ENCODE measurements at places on chromosomes 3 and 15. TPM values are rescaled to one million over a fixed set of nuclear protein-coding genes. Genes with fewer than 3 reads are reported as not detected.

RBPMS2 gene
- 4.9 TPM for polyA plus RNA-seq

GRCh38 chr3:123789760-123790159, 94.4 kb downstream of the MYLK start:
- no peak for DNase-seq

DNA sequence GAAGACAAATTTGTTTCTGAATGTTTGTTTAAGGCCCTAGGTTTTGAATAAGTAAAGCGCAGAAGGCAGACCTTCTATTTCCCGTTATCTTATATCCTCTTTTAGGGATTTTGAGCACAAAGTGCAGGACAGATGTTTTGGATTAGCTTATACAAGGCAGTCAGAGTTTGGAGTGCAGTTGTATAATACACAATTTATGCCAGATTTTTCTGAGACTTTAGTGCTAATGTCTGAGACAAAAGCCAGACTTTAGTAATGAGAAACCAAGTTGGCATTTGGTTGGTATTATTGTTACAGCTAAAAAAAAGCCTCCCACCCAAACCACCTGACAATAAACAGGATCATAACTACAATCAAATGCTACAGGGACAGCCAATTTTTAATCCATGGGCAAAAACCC, 309.9 kb upstream of the SATB1 start:
- DNase-seq = peak; percentile 70

ADAMTS17 gene
- 8.1 TPM for polyA plus RNA-seq

- DNase-seq = peak; percentile 58
These were observed 48.4 kb downstream of the LRIG1 start for GRCh38 chr3:66452303-66453011.

- peak; percentile 88 for DNase-seq
These were observed 170.5 kb upstream of the PROK2 start for GRCh38 chr3:71955240-71956068.

KNL1 gene
- polyA plus RNA-seq = 9.4 TPM
